Femur (tissue), 1 donor: ENCODE measurements at places on chromosomes 6 and 20.

GRCh38 chr6:166830185-166830890, 126.0 kb downstream of the RNASET2 start:
- DNase-seq: no peak

DNA sequence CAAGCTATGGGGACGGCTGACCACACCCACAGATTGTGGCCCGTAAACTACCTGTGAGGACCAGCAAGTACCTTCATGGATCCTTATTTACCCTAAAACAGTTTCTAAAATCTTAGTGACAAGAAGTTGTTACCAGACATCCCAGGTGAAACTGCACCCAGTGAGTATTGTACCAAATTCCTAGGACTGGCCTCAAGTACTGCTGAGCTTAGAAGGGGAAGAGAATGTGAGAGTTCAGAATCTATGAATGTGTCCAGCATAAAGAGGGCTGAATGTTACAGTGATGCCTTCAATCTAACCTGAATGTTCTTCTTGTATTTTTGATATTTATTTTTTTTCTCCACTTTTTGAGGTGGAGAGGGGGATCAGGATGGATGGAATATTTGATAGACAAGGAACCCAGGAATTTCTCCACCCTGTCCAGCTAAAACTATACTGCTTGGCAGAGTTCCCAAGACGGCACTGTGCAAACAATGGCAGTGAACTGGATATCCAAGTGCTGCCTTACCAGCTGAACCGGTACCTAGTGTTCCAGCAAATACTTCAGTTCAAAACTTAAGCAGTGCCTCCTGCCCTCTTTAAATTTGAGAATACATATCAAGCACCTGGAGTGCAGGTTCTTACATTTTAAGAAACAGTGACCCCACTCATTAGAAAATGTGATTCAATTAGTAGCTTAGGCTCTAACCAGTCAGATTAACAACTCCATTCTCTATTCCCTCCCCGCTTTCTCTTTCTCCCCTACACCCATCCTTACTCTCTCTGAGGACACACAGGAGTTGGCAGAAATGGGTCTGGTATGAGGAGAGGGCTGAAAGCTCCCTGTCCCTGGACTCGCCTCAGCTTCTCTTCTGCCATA, 427.3 kb upstream of the FLRT3 start:
- DNase-seq: no peak

DNA sequence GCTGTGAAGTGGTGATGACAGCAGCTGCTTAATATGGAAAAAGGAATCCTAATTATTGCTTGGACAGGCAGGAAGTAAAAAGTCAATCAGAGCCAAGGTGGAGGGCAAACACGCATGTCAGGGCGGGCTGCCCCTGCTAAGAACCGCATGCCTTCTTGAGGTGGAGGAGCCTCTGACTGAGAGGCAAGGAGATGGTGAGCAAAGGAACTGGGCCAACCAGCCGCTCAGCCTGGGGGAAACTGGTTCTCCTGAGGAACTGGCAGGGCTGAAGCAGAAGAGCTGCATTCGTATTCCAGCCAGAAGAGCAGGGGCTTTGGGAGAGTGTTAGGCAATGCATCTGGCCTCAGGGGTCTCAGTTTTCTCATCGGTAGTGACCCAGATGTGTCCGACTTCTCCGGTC, 13.1 kb upstream of the MLN start:
- no peak for DNase-seq

GRCh38 chr20:50464026-50464724, 46.0 kb upstream of the PTPN1 start:
- DNase-seq: peak; percentile 76
